ENCODE measurements at places on chromosomes 3 and 15. TPM values are rescaled to one million over a fixed set of nuclear protein-coding genes. Genes with fewer than 3 reads are reported as not detected.

The PAQR5 gene
- total RNA-seq = not detected

The PCLAF gene
- 1.2 TPM for total RNA-seq

GRCh38 chr3:169218314-169218983 is 445.1 kb downstream of the MECOM start:
- H3K27ac ChIP-seq = no peak overlapping the region
- no peak overlapping the region for H3K4me3 ChIP-seq
- no peak for DNase-seq
- H3K36me3 ChIP-seq = no peaks in the 10 kb centered on the region

The C2CD4A gene
- total RNA-seq = not detected

The GOLGA8H gene
- 0.19 TPM for total RNA-seq

The APH1B gene
- 29.9 TPM for total RNA-seq

DNA sequence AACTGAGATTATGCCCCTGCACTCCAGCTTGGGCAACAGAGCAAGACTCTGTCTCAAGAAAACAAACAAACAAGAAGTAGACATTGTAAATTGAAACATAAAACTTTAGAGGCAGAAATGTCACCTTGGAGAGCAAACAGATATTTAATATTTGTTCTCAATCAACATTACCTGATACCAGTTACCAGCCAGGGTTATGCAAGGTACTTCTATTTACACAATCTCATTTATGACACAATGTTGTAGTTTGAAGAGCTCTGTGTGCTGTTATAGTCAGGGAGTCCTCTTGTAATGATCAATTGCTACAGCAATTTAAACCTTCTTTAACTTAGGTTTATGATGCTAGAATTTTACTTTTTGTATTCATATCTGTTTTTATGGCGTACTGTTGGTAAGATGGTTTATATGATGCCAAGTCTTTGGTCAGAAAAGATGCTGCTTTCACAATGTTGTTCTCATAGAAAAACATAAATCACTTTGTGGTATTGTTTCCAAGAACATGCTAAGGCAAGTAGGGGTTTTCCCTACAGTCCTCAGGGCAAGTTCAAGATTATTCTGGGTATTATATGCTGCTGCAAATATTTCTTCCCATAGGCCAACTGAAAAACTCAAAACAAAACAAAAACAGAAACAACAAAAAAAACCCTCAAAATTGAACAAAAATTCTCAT is 173.5 kb downstream of the TNIK start:
- H3K4me1 ChIP-seq = peaks cover 13% of the 10 kb centered on the region
- no peak overlapping the region for H3K27ac ChIP-seq
- no peak for DNase-seq
- H3K36me3 ChIP-seq = no peaks in the 10 kb centered on the region
- no peak overlapping the region for H3K4me3 ChIP-seq
- no peaks in the 10 kb centered on the region for H3K27me3 ChIP-seq

DNA sequence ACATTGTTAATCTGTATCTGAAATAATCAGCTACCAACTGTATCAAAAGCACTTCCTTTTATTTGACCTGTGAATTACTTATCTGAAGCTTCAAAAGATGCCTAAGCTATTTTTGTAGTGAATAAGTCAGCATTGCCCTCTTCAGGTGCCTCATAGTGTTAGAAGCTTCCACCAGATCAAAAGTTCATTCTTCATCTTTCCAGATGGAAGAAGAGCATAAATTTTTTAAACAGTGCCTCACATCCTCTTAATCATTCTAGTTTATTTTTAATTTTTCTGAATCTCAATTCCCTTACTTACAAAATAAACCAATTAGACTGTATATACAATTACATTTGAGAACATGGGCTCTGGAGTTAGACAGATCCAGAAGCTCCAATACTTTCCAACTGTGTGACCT is 65.0 kb downstream of the MYO5A start:
- no peak overlapping the region for H3K4me3 ChIP-seq
- H3K36me3 ChIP-seq = no peaks in the 10 kb centered on the region
- H3K27me3 ChIP-seq = no peaks in the 10 kb centered on the region
- DNase-seq = no peak
- H3K4me1 ChIP-seq = peaks cover 33% of the 10 kb centered on the region
- H3K27ac ChIP-seq = no peak overlapping the region

- H3K27ac ChIP-seq = no peak overlapping the region
- H3K27me3 ChIP-seq = no peaks in the 10 kb centered on the region
- H3K36me3 ChIP-seq = no peaks in the 10 kb centered on the region
Measured at GRCh38 chr3:31167666-31168065, 273.2 kb upstream of the GADL1 start.

DNA sequence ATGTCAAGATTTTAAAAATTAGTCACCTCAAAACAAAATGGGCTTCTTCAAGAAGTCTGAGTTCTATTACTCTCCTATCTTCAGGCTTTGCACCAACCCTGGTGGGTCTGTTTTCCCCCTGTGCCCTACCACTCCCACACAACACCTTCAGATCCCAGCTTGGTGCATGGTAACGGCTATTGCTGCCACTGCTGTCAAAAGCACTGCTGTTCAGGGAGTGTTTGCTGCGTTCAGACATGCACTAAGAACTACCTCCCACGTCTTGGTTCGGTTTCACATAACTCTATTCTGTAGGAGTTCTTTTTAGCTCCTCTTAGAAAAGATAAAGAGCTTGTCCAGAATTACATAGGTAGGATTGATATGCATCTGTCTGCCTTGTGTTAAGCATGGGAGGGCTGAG is 799.2 kb downstream of the NR2F2 start:
- H3K27me3 ChIP-seq = no peaks in the 10 kb centered on the region
- no peaks in the 10 kb centered on the region for H3K4me1 ChIP-seq
- no peak overlapping the region for H3K27ac ChIP-seq
- no peak for DNase-seq
- no peaks in the 10 kb centered on the region for H3K36me3 ChIP-seq
- no peak overlapping the region for H3K4me3 ChIP-seq

DNA sequence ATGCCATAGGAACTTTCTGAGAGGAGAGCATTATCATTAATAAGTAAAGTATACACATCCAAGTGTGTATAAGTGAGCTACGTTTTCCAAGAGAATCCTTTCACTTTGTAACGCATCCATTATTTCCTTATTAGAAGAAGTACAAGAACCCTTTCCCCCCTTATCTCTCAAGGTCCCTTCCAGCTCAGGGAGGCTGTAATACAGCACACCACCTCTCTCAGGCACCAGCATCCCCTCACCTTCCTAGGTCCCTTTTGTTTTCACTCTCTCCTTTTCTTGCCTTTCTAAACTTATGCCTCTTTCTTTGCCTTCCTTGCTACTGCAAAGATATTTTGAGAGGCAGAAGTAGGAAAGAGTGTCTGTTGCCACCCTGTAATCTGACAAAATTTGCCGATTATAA is 446.0 kb downstream of the GRM7 start:
- H3K4me3 ChIP-seq = no peak overlapping the region
- no peaks in the 10 kb centered on the region for H3K36me3 ChIP-seq
- no peak for DNase-seq
- no peaks in the 10 kb centered on the region for H3K4me1 ChIP-seq

DNA sequence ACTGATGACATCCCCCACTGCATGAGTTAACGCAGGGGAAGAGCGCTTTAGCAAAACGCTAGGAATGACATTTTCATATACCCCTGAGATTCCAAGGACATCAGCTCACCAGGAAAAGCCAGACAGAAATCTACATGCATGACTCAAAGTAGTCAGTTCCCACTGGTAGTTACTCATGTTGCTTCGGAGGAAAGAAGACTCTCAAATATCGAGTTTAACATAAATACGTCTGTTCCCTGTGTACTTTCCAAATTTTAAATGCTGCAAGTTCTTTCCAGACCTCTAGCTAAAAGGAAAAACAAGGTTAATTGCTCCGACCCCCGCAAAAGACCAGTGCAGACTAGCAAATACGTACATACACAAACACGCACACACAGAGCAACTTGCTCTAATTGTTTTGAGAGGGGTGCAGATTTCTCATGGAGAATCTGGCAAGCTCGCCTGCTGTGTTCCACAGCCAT is 115.4 kb upstream of the PRICKLE2 start:
- no peak overlapping the region for H3K4me3 ChIP-seq
- H3K27me3 ChIP-seq = no peaks in the 10 kb centered on the region
- H3K4me1 ChIP-seq = no peaks in the 10 kb centered on the region
- H3K27ac ChIP-seq = no peak overlapping the region

DNA sequence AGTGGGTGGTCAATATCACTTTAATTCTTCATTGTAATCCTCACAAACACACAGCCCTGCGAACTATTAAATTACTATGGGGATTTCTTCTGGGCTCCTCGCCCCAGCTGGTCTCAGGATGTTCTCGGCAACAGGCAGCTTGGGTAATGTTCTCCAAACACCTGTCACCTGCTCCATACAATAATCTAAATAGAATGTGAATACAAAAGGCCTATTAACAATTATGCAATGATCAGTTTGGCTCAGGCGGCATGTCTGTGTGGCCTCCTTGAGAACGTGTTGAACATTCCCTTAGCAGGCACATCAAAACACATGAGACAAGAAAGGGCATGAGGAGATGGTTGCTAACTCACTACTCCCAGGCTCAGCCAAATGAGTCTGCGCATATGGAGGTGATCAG is 158.6 kb upstream of the KBTBD8 start:
- no peaks in the 10 kb centered on the region for H3K4me1 ChIP-seq
- H3K27me3 ChIP-seq = no peaks in the 10 kb centered on the region
- no peak for DNase-seq
- H3K27ac ChIP-seq = no peak overlapping the region

GRCh38 chr3:34882764-34883163 is 756.6 kb upstream of the ARPP21 start:
- DNase-seq = no peak
- H3K27ac ChIP-seq = no peak overlapping the region
- H3K4me3 ChIP-seq = no peak overlapping the region
- no peaks in the 10 kb centered on the region for H3K4me1 ChIP-seq
- no peaks in the 10 kb centered on the region for H3K27me3 ChIP-seq

DNA sequence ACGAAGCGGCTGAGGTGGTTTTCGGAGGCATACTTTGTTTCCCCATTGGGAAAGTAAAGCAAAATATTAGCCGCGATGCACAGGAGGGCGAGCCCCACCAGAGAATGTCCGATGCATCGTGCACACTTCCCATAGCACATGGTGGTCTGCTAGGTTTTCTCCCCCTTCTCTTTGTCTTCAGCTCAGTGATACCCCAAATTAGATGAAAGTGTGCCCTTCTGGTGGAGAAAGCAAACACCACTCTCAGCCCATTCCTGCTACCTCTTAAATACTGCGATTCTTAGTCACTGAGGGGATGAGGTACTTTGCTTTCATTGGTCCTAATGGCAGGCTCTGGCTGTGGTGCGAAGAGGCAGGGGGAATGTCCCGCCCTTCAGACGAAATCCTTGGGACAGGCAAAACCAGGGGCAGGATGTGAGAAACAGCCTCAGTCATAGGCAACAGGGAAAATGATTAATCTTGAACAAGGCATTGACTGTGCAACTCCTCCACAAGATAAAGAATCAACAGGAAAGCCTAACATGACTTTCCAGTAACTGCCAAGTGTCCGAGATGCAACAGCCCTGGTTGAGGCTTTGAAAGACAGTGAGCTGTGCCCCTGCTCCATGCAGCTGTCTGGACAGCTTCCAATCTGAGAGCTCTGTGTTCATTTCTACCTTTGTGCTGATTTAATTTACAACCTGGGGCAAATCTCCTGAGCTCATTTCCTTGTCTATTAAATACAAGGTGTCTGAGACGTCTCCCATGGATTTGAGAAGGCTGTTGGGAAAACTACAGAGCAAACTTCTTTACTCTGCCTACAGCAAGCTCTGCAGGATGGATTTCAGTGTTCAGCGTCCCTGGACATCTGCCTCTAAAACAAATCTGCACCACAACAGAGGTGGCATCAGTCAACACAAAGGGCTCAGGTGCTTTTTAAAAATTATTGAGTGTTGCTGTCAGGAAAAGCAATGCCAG is at the start of gene TM4SF1:
TM4SF1 (minus strand) TSS at position 242 of the 957 bp plus-strand sequence; CDS start at position 140, 102 bp downstream.
- H3K4me3 ChIP-seq = no peak within 1 kb of the TSS
- DNase-seq = no peak
- no peaks in the 10 kb centered on the region for H3K27me3 ChIP-seq

DNA sequence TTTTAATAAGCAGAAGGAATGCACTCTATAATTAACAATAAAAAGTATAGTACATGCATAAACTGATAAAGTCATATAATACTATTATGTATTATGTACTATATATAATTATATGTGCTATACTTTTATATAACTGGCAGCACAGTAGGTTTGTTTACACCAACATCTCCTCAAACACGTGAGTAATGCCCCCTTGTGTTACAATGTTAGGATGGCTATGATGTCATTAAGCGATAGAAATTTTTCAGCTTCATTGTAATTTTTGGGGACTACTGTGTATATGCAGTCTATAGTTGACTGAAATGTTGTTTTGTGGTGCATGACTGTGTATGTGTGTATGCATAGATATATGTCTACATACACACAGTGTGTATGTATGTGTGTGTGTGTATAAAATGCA is 100.6 kb downstream of the SLMAP start:
- H3K27me3 ChIP-seq = no peaks in the 10 kb centered on the region
- no peak overlapping the region for H3K4me3 ChIP-seq
- H3K27ac ChIP-seq = no peak overlapping the region
- no peak for DNase-seq

The ZNF385D gene
- total RNA-seq = 1.1 TPM

DNA sequence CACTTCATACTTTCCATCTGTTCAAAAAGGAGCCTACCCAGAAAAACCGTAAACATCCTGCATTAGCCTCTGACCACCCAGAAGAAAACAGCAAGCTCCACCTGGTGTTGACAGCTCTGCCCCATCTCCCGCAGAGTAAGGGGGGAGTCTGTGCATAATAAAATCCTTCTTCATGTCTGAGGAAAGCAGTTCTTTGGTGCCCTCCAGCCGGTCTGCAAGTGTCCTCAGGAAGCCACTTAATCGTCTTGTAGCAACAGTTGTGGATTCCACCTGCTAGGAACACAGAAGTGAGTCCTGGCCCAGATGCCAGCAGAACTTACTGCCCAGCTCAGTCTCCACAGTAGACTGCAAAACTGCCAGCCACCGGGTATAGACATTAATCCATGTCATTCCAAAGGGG is 22.5 kb downstream of the RIOX2 start:
- H3K36me3 ChIP-seq = peaks cover 92% of the 10 kb centered on the region
- H3K4me1 ChIP-seq = no peaks in the 10 kb centered on the region
- H3K27me3 ChIP-seq = no peaks in the 10 kb centered on the region

GRCh38 chr15:44726136-44726535 is 10.2 kb upstream of the TRIM69 start:
- no peaks in the 10 kb centered on the region for H3K36me3 ChIP-seq
- no peak for DNase-seq
- H3K4me1 ChIP-seq = peaks cover 64% of the 10 kb centered on the region
- peak overlapping the region; percentile 68 for H3K4me3 ChIP-seq
- H3K27me3 ChIP-seq = no peaks in the 10 kb centered on the region
- peak overlapping the region; percentile 99 for H3K27ac ChIP-seq

The GASK1A gene
- total RNA-seq = not detected

DNA sequence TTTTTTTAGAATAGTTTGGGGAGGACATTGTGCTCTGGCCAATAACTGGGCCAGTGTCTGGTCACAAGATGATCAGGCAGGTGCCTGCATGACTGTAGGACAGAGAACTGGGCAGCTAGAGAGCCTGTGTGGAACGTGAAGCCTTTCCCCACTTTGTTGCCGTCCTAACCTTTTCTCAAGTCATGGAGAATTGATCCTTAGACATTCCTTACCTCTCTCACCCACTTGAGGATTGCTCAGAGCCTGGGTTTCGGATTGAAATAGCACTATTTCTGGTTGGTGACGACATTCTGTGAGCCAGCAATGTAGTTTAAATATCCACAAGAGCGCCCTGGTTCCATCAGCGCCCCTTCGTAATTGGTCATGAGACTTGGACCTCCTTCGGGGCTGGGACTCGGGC is 138.4 kb downstream of the IGF1R start:
- no peaks in the 10 kb centered on the region for H3K36me3 ChIP-seq
- no peak overlapping the region for H3K4me3 ChIP-seq
- no peaks in the 10 kb centered on the region for H3K4me1 ChIP-seq
- no peak overlapping the region for H3K27ac ChIP-seq
- H3K27me3 ChIP-seq = no peaks in the 10 kb centered on the region
- no peak for DNase-seq

The BDH1 gene
- 73.9 TPM for total RNA-seq

The ATP2B2 gene
- total RNA-seq = not detected

Data from naive thymus-derived CD4-positive, alpha-beta T cell (primary cell).